ENCODE measurements at places on chromosomes 12 and 14.
A peak's percentile ranks its signal among the peaks of the same experiment; 100 is the strongest.

GRCh38 chr12:125276567-125276966 is 211.3 kb downstream of the AACS start:
- no peak for DNase-seq

DNA sequence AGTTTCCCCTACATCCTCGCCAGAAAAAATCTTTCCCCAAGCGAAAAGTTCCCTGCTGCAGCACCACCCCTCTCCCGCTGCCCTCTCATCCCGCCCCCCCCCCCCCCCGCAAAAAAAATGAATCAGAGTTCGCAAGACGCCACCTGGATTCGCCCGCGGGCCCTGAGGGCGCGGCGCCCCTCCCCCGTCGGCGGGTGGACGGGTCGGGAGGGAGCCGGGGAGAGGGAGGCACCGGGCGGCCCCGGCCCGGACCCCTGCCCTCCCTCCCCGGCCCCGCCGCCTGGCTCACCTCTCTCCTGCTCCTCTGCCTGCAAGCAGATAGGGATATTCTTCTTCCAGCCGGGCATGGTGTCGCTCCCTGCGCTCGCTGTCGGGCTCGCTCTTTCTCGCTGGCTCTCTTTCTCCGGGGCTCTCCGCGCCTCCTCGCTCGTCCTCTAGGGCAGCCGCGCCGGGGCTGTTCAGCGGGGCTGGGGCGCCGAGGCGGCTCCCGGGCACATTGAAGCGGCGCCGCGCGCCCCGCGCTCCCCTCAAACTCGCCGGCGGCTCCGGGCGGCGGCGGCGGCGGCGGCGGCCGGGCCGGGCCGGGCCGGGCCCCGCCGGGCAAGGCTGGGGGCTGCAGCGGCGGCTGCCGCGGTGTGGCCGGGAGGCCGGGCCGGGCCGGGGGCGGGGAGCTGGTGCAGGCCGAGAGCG is 200.3 kb upstream of the CAND1 start:
- DNase-seq: peak; percentile 64

- DNase-seq: no peak
Measured at GRCh38 chr12:84605983-84606382, 306.6 kb downstream of the SLC6A15 start.

DNA sequence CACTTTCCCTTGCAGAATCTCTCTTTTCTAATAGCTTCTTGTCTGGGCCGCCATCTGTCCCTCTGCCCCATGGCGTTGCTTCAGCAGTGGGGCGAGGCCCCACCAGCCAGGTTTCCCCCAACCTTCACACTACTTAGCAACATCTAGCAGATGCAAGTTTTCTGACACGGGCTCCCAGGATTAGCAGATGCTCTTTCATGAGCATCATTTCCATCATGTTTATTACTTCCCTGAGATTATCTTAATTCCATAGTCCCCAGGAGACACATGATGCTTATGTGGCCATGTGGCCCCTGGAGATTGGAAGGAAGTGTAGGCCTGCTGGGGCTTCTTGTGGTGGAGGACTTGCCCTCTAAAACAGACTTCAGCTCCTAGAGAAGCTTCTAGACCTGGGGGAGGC is 102.0 kb upstream of the MYL2 start:
- DNase-seq: no peak

DNA sequence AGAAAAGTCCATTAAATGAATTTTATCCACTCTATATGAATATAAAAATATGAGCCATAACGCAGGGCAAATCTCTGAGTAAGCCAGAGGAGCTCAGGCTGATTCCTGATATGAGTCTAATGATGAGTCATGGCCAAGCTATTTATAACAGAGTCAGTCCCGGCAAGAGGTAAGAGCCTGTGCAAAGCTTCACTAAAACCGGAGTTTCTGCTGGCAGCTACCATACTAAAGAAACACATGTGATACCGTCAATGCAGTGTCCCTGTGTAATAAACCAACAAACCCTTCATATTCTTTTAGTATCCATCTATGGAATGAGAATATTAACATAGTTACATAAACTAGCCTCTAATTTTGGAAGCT is 319.4 kb downstream of the KCNC2 start:
- DNase-seq: no peak

DNA sequence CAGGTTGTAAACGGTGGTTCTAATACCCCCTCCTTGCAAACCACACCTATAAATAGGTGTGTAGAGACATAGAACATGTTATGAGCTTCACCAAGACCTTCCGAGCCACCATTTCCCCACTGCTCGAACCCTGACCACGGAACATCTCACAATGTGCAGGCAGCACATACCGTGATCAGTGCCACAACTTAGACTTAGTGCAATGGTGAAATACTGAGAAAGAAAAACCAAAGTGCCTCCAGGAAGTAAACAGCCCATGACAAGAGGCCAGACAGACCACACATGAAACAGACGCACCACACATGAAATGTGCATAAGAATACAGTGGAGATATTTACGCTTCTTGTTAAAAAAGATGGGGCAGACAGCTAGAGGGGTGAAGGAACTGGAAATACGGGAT is 166.9 kb upstream of the CCND2 start:
- DNase-seq: no peak

DNA sequence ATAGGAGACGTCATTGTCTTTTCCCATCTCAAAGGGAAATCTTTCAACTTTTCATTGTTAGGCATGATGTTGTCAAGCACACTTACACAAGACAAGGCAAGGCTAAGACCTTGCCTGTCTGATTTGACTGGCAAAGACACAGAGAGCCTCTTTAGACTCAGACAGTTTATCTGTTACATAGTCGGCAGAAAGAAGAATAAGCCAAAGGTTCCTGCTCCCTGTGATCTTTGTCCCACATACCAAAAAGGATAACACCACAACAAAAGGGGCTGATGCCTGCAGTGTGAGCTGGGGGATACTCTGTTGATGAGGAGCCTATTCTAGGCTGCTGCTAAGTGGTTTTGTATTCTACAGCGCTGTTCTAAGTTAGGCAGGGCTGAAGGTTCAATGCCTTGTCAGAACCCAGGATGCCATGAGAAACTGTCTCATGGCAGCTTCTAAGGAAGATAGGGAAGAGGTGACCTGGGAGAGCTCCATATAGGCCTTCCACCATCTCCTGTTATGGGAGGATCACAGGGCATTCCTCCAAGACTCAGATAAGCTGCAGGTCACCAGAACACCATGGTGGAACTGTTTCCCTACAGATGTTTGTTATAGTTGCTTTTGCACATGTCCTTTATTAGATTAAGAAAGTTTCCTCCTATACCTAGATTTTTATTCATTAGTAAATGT is 12.7 kb downstream of the ERC1 start:
- no peak for DNase-seq

DNA sequence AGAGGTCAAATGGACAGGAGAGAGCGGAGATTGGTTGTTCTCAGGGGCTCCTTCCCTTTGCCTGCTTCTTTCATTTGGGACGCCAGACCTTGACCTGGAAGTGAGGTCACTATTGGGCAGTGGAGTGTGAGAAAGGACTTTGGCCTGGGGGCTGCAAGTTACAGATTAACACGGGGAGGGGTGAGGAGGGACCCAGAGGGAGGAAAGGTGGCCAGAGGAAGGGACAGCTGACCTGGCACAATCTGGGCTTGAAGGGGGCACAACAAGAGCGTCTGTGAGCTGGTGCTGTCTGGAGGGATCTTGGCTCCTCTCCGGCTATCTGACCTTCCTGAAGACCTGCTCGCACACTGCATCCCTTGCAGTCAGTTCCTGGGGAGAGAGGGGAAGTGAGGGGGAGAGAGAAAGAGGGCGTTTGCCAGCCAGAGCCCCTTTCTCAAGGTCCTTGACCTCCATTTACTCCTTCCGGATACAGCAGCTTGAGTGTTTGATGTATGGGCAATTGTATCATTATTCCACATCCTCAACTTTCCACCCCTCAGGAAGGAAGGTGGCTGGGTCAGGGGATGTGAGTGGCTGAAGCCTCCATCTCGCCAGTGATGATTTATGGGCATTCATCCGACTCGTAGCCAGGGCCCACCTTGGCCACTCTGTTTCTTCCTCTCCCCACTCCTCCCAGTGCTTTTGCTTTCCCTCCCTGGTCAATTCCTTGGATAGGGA is 4.7 kb downstream of the RBP5 start:
- no peak for DNase-seq

GRCh38 chr12:100267603-100268281 is 765 bp downstream of the SCYL2 start:
- no peak for DNase-seq

- DNase-seq: no peak
Measured at GRCh38 chr12:71426300-71427047, 13.1 kb upstream of the LGR5 start.

DNA sequence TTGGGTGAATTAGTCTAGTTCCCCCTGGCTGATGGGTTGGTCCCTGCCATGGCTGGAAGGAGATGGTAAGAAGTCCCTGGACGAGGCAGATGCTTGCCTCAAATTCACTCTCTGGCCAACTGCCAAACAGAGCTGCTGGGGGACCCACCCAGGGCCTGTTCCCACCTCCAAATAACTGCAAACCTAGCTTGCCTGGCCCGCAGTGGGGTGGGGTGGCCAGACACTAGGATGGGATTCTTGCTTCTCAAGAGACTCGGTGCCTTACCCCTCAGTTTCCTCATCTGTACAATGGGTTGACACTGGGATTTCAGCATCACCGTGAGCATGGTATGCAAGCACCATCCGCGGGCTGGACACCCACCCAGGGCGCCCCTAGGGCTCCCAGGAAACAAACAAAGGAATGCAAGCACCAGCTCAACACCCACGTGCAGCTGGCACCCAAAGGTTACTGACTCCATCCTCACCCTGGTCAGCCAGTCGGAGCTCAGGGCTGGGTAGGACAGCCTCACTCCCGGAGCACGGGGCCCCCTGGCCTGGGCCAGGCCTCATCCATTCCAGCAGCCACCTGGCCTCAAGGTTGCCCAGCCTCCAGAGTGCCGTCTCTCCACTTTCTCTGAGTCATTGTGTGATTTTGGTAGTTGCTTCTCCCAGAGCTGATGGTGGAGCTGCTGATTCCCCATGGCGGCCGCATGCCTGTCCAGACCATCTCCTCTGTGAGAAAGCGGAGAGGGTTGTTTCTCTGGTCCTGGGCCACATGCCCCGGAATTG is 205.2 kb upstream of the RTL1 start:
- peak; percentile 22 for DNase-seq

GRCh38 chr14:103064978-103065377 is 7.6 kb upstream of the CDC42BPB start:
- DNase-seq: no peak

GRCh38 chr14:90703841-90704737 is 112.1 kb downstream of the TTC7B start:
- no peak for DNase-seq

GRCh38 chr14:68135566-68135965 is 316.0 kb downstream of the RAD51B start:
- DNase-seq: no peak

DNA sequence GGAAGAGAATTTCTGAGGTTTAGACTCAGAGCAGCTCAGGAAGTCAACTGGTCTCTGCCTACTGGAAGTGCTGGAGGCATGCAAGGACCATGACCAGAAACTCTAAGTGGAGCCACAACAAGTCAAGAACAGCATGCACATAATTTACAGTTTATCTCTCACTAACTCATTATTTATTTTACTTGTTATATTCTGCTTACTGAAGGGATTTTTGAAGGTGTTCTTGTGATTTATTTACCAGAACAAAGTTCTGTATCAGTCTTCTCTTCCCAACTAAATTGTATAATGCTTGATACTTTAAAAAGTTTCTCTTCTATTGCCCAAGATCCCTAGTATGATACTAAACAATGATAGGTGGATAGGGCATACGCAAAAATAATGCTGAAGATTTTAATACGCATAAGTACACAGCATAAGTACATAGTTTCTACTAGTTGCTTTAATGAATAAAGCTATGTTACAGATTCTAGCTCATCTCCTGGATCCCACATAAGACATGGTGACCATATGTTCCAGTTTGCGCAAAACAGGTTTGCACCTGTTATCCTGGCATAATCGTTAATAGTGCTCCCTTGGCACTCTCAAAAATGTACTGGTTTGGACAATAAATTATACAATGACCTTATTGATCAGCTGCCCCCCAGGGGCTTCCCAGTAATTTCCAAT is 11.6 kb upstream of the SPTB start:
- no peak for DNase-seq

DNA sequence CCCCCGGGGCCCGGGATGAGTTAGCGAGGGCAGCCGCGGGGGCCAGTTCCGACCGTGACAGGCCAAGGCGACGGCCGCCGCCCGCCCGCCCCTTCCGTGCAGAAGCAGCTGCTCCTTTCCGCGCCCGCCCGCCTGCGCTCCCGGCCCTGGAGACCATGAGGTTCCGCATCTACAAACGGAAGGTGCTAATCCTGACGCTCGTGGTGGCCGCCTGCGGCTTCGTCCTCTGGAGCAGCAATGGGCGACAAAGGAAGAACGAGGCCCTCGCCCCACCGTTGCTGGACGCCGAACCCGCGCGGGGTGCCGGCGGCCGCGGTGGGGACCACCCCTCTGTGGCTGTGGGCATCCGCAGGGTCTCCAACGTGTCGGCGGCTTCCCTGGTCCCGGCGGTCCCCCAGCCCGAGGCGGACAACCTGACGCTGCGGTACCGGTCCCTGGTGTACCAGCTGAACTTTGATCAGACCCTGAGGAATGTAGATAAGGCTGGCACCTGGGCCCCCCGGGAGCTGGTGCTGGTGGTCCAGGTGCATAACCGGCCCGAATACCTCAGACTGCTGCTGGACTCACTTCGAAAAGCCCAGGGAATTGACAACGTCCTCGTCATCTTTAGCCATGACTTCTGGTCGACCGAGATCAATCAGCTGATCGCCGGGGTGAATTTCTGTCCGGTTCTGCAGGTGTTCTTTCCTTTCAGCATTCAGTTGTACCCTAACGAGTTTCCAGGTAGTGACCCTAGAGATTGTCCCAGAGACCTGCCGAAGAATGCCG is 699 bp downstream of the MGAT2 start:
- peak; percentile 77 for DNase-seq

GRCh38 chr14:105710119-105711043 is 184.0 kb downstream of the TMEM121 start:
- DNase-seq: no peak

GRCh38 chr12:22729957-22730443 is 105.0 kb downstream of the ETNK1 start:
- no peak for DNase-seq

DNA sequence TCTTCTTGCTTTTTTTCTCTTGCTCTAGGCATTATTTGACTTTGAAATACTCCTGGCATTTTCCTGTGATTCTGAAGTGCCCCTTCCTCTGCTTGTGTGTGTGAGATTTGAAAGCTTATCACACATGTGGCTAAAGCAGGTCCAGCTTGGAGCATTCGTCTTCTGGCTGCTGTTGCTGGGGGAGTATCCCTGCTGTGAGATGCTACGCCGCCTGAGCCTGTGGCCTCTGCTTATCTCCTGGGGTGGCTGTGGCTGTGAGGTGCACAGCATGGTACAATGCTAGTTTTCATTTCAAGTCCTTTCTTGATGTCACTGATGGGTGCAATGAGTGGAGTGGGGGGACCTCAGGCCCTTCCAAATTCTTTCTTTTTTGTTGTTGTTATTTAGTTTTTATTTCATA is 371.8 kb downstream of the ZFP36L1 start:
- DNase-seq: no peak

- DNase-seq: no peak
Measured at GRCh38 chr14:53113989-53114388, 39.1 kb downstream of the DDHD1 start.

GRCh38 chr14:68950111-68950510 is 29.0 kb downstream of the ACTN1 start:
- DNase-seq: no peak

Data from left hindlimb (tissue), 1 donor.